ENCODE measurements at places on chromosomes 13 and 19. TPM values are rescaled to one million over a fixed set of nuclear protein-coding genes. Genes with fewer than 3 reads are reported as not detected.

DNA sequence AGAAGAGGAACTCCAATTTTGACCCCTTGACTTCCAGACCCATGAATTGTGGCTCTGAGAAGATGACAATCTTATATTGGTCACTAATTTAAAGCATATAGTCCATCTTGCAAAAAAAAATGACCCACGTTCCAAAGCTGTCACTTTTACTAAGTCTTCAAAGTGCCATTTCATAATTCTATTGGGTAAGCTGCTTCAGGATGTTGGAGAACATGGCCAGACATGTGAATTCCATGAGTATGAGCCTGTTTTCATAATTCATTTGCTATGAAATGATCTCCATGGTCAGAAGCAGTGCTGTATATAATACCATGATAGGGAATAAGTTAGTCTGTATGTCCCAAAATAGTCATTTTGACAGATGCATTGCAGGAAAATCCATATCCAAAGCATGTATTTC is 1787.3 kb downstream of the SLITRK5 start:
- no peaks in the 10 kb centered on the region for H3K27me3 ChIP-seq
- no peak for DNase-seq
- no peaks in the 10 kb centered on the region for H3K36me3 ChIP-seq
- H3K4me3 ChIP-seq: no peak overlapping the region
- no peak overlapping the region for H3K27ac ChIP-seq

- H3K27me3 ChIP-seq: no peaks in the 10 kb centered on the region
- peaks cover 39% of the 10 kb centered on the region for H3K4me1 ChIP-seq
- DNase-seq: no peak
- no peak overlapping the region for H3K4me3 ChIP-seq
Observed at GRCh38 chr13:30739761-30740642, 4.7 kb downstream of the ALOX5AP start.

DNA sequence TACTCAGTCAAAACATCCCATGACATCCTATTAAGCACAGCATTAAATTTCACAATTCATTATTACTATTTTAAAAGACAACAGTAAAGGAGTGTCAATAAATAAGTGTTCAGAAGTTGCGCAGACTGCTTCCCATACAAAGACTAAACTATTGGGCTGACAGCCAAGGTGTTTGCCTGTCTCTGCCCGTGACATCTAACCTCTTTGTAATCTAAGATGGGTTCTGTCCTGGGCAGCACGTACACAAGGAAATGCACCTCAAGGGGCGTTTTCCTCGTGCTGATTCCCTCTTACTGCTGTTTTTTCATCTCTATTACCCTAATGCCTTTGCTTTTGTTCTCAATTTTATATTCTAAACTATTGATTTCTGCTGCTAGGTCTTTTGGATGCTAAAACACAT is 216.3 kb downstream of the NHLRC3 start:
- H3K4me1 ChIP-seq: peaks cover 8% of the 10 kb centered on the region

Gene KLK7
- total RNA-seq: not detected

DNA sequence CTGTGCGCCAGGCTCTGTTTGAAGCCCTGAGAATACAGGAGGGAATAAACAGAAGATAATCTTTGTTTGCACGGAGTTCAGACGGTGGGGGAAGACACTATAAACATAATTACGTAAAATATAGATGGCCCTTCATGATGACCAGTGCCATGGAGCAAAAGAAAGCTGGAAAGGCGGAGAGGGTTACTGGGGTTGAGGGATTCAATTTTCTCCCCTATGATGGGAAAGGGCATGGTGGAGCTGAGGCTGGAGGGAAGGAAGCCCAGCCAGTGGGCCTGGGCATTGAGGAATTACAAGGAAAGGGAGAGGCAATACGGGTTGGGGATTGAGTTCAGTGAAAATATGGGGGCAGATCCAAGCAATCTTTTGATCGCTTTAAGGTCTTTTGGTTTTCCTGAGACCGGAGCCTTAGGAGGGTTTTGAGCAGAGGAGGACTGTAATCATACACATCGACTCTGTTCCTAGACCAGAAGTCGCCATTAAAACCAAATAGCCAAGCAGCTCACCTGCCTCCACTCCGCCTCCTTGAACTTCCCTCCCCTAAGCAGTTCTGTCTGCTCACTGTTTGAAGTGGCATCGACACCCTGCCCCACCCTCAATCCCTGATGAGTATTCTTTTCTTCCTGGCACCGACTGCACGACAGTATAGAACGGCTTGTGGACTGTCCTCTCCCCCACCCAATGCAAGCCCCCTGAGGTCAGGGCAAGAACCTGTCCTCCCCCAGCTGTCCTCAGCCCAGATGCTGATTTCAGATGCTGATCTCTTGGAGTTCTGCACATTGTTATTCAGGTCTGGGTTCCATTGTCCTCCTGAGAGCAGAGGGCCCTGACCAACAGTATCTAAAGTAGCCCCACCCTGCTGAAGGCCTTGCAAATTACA is 813 bp upstream of the ZNF296 start:
- DNase-seq: no peak
- H3K27me3 ChIP-seq: peaks cover 38% of the 10 kb centered on the region

GRCh38 chr19:1855828-1856255 is 7.5 kb downstream of the KLF16 start:
- no peaks in the 10 kb centered on the region for H3K36me3 ChIP-seq
- H3K27ac ChIP-seq: no peak overlapping the region
- H3K27me3 ChIP-seq: peaks cover 7% of the 10 kb centered on the region
- DNase-seq: no peak
- peak overlapping the region; percentile 15 for H3K4me3 ChIP-seq
- peaks cover 9% of the 10 kb centered on the region for H3K4me1 ChIP-seq

DNA sequence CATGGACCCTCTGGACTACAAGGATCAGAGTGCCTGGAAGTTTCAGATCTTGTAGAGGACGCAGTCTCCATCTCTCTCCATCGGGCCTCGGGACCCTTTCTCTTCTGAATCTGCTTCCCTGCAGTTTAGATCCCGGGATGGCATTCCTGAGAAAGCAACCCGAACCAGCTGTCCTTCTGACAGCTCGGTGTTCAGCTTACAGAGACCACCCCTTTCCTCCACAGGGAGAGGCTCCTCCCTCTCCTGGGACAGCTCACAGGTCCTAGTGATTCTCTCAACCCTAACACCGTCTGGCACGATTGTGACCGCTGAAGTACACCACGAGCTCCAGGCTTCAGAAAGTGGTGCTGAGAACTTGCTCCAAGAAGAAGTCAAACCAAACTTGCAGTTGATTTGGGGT is 18.2 kb downstream of the CRX start:
- H3K4me1 ChIP-seq: peaks cover 8% of the 10 kb centered on the region
- H3K27ac ChIP-seq: no peak overlapping the region
- no peaks in the 10 kb centered on the region for H3K36me3 ChIP-seq
- H3K27me3 ChIP-seq: peaks cover 4% of the 10 kb centered on the region

GRCh38 chr13:25462301-25463125 is 90.7 kb downstream of the ATP8A2 start:
- DNase-seq: no peak
- H3K4me1 ChIP-seq: no peaks in the 10 kb centered on the region
- H3K27ac ChIP-seq: no peak overlapping the region

- H3K27me3 ChIP-seq: peaks cover 33% of the 10 kb centered on the region
- peaks cover 20% of the 10 kb centered on the region for H3K4me1 ChIP-seq
- no peak overlapping the region for H3K4me3 ChIP-seq
- H3K27ac ChIP-seq: peak overlapping the region; percentile 24
- no peak for DNase-seq
Observed at GRCh38 chr19:50977626-50978025, 6.1 kb downstream of the KLK7 start.

DNA sequence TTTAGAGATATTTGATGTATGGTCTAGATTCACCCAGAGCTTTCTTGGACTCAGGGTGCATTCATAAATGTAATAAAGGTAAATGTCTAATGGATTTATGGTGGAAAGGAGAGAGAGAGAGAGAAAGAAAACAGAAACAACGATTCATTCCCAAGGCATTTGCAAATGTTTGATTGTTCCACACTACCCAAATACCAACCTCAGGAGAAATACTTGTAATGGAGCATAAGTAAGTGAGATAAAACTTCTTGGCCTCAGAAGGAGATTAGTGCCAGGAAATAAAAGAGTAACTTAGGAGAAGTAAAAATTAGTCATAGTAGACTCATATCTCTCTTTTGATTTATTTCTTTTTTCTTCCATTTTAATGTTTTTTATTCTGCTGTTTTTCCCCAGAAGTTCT is 40.6 kb upstream of the DGKH start:
- no peak for DNase-seq
- peaks cover 3% of the 10 kb centered on the region for H3K27me3 ChIP-seq
- H3K36me3 ChIP-seq: no peaks in the 10 kb centered on the region
- H3K4me3 ChIP-seq: no peak overlapping the region
- no peak overlapping the region for H3K27ac ChIP-seq

DNA sequence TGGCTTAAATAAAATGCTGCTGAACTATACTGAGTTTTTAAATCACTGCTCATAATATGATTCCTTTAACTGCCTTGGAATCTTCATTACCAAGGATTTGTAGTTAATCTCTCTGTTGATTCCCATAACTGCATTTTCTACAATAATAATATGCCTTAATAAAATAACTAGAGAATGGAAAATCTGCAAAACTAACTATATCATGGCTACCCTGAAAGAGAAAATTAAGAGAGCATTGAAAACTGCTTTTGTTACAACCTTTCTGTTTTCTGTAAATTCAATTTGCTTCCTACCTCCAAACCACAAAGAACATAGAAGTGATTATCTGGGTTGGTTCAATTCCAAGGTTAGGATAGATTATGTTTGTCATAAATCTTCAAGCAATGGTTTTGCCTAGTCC is 202.8 kb upstream of the ATXN8OS start:
- H3K27me3 ChIP-seq: no peaks in the 10 kb centered on the region
- no peak for DNase-seq
- no peak overlapping the region for H3K4me3 ChIP-seq
- H3K4me1 ChIP-seq: no peaks in the 10 kb centered on the region
- H3K36me3 ChIP-seq: no peaks in the 10 kb centered on the region

DNA sequence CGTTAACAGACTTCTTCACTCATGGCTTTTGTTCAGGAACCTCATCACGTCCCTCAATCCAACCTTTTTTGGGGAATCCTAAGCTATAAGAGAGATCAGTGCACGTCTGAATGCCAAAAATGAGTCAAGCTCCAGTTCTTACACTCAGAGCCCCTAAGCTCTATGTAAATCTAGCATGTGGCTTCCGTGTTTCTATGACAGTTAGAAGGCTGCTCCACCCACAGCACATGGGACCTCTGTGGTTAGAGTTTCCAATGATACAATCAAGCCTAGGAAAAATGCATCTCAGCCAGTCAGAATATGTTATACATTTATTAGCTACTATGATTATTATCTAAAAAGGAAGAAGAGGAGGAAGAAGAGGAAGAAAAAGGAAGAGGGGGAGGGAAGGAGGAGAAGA is 135.9 kb downstream of the ENOX1 start:
- H3K4me3 ChIP-seq: no peak overlapping the region
- no peak for DNase-seq
- no peak overlapping the region for H3K27ac ChIP-seq
- H3K36me3 ChIP-seq: no peaks in the 10 kb centered on the region

Gene PLVAP
- 0.82 TPM for total RNA-seq

Gene TMEM143
- 8.4 TPM for total RNA-seq

DNA sequence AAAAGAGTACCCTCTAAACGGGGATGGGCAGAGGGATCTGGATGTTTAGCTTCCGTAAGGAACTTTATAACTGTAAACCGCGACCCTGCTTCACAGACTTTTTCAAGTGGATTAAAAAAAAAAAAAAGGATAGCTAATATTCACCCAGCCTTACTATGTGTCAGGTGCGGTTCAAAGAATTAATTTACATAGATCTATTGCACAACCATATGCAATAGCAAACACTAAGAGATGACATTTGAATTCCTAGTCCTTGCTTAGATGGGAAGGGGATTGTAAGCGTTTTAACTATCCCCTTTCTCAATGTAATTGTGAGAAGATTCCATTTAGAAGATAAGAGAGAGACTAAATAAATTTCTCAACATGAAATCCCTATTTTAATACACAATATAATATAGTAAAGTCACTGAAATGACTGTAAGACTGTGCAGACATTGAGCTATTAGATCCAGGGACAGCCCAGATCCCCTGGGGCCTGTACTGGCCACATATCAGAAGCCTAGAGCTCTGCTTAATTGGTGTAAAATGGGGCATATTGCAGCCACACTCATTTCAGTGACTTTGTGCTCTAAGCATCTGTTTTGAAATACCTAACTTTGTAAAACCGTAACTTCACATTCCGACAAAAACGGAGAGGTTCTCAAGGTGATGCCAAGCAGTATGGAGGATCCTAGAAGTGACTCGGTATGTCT is 13.6 kb downstream of the LATS2 start:
- no peaks in the 10 kb centered on the region for H3K36me3 ChIP-seq
- no peak for DNase-seq
- H3K27ac ChIP-seq: no peak overlapping the region
- no peaks in the 10 kb centered on the region for H3K27me3 ChIP-seq

GRCh38 chr13:92028695-92029094 is 630.3 kb downstream of the GPC5 start:
- DNase-seq: no peak
- H3K4me1 ChIP-seq: no peaks in the 10 kb centered on the region
- no peaks in the 10 kb centered on the region for H3K36me3 ChIP-seq
- H3K4me3 ChIP-seq: no peak overlapping the region

Gene ZNF470
- 8.4 TPM for total RNA-seq

DNA sequence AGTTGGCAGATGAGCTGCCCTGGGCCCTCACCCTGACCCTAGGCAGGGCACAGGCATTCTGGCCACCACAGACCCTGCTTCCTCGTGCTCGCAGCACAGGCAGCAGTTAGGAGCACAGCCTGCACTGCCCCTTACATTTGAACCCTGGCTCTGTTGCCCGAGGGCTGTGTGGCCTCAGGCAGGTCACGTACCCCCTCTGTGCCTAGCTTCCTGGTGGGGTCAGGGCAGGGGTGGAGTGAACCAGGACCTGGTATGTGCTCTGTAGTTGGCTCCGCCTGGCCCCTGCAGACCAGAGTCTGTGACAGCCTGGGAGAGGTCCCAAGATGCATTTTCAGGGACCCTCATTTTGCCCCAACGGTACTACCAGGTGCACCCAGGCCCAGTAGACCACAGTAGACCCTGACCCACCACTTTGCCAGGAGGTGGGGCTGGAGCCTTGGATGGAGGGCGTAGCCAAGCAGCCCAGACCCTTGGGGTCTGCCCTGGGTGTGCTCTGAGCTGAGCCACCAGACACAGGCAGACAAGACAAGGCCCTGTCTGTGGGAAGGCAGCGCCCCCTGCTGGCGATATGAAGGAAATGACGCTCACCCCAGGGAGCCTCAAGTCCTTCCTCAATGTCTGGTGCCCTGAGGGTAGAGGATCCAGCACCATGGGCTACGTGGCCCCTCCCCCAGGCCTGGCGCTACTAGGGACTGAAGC is 9.1 kb downstream of the LYL1 start:
- H3K36me3 ChIP-seq: no peaks in the 10 kb centered on the region
- peaks cover 23% of the 10 kb centered on the region for H3K4me1 ChIP-seq
- H3K27ac ChIP-seq: no peak overlapping the region
- peaks cover 92% of the 10 kb centered on the region for H3K27me3 ChIP-seq

- no peak for DNase-seq
- H3K27ac ChIP-seq: no peak overlapping the region
- H3K36me3 ChIP-seq: no peaks in the 10 kb centered on the region
- peaks cover 25% of the 10 kb centered on the region for H3K27me3 ChIP-seq
- H3K4me1 ChIP-seq: peaks cover 12% of the 10 kb centered on the region
- H3K4me3 ChIP-seq: no peak overlapping the region
Observed at GRCh38 chr19:51292971-51293370, 18.5 kb upstream of the IGLON5 start.

All from neural crest cell (in vitro differentiated cells).